ENCODE measurements at places on chromosomes 6 and 20.

DNA sequence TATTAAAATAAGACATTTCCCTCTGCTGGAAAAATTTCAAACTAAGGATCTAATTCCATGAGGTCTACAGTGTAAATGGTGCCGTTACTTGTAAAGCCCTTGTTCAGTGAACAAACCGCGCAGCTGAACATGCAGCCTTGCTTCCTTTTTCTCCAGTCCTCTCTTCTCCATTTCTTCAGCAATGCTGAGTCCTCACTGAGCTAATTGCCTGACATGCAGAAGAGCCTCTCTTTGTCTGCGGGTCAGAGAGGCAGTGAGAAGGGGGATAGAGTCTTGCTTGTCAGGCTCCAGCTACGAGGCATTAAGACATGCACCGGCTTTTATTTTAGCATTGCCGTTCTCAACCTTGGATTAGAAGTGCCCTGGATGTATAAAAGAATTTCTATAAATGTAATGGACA lies 25.7 kb downstream of the ZDHHC14 start:
- no peak for DNase-seq

DNA sequence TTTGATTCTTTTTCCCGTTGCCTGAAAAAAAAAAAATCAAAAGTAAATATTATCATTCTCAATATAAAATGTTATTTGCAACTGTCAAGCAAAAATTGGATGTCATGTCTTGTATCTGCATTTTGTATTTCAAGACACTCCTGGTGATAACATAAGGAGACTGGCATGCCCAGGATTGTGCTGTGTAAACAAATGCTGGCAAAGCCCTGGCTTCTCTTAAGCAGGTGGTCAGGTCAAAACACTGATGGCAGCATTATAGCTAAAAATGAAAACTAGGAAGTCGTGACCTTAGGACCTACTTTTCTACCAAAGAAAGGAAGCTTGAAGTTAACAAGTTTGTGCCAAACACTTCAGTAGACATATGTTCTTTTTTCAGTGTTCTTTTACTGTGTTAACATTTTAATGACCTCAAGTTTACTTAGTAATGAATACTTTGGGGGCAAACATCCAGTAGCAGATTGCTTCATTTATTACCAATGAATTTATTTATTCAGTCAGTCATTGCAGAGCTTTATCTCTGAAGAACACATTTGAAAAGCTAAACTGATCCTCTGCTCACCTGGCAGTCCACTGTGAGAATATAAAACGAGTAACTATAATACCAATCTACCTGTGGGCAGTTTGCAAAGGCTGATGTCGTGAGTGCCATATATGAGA lies 243.1 kb upstream of the FLRT3 start:
- no peak for DNase-seq

GRCh38 chr6:14029605-14030004 lies 88.0 kb upstream of the CD83 start:
- DNase-seq: no peak

- no peak for DNase-seq
Measured at GRCh38 chr6:156109713-156110112, 654.1 kb upstream of the NOX3 start.

DNA sequence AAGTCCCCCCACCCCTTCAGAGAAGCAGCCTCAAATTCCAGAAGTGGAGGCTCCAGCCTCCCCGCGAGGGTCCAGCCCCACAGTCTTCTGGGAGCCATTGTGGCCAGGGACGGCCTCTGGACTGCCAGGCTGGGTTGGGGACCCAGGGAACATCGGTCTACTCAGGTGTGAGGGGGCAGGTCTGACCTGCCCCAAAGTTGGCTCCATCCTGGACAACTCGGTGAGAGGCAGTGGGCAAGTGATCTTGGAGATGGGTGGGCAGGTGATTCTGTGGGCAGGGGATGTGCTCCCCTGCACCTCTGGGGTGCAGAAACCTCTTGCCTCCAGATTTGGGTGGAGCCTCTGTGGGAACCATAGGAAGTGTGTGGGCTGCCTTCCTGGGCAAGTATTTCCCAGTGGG lies 12.2 kb upstream of the SLC22A7 start:
- DNase-seq: no peak

DNA sequence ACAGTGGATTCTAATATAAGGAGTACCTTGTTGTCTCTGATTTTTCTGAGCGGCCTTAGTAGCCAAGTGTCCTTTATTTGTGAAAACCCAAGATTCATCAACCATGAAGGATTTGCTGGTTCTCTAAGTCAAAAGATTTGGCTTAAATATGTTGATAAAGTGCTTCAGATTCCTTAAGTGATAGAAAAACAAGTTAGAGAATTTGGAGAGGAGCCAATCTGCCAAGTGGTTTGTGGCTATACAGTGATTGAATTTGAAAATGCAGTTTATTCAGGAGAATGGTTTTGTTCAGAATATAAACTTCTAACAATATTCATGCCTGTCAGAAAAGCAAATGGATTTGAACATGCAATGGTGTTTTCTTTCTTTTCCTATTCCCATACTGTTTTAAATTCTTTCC lies 54.8 kb downstream of the CAP2 start:
- no peak for DNase-seq

DNA sequence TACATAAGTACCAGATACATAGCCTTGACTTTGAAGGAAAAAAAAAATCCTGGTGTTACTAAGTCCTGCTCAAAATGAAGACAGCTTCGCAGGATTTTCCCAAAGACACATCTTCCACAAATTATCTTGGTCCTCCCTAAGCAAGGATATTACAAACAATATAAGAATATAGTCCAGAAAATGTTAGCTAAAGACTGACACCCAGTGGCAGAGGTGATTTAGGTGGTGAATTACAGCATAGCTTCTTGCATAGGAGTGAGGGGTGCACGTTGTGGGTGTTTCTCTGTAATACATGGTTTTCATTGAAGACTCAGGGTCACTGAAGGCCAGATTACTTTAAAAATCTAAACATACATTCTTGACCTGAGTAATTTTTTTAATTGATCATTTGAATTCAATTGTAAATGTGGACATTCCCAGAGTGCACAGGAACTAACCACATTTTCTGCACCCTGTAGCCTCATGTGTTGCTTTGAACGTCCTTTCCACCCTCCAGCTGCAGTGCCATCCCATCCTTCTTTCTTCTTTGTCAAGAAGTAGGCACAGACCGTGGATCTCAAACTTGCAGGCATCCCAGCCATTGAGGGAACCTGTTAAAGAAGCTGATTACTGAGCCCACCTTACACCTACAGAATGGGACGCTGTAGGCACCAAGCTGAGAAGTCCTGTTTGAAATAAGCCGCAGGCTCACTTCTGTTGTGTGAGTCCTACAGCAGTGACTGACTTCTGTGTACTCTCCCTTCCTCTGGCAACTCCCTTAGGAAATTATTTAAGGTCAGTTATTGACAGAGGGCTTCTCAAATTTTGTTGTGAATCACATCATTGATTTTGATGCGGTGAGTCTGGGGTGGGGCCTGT lies 102.6 kb downstream of the PERP start:
- no peak for DNase-seq

DNA sequence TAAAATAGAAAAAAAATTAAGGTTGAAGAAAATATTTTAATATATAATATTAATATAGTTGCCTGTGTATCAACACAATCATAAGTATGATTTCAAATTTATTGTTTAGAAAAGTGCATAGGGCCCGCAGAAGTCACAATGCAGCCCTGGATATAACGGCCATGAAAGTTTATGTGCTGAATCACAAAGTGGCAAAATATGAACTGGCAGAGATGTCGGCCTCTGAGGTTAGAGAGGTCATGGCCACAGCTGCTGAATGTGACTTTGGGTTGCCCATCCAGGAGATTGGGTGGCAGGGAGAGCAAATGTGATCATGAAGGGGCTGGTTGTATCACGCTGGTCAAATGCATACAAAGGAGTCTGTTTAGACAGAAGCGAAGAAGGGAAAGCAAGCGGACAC lies 35.7 kb downstream of the COL11A2 start:
- no peak for DNase-seq

DNA sequence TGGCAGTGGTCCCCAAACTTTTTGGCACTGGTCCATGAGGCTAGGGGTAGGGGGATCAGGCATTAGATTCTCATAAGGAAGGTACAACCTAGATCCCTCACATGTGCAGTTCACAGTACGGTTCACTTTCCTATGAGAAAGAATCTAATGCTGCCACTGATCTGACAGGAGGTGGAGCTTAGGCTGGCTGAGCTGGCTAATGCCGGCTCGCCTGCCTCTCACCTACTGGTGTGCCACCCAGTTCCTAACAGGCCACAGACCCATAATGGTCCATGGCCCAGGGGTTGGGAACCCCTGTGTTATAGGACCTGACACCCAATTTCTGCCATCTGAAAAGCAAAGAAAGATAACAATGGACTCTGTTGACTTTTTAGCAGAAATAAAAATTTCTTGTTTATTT lies 199.6 kb downstream of the GMPR start:
- DNase-seq: no peak

DNA sequence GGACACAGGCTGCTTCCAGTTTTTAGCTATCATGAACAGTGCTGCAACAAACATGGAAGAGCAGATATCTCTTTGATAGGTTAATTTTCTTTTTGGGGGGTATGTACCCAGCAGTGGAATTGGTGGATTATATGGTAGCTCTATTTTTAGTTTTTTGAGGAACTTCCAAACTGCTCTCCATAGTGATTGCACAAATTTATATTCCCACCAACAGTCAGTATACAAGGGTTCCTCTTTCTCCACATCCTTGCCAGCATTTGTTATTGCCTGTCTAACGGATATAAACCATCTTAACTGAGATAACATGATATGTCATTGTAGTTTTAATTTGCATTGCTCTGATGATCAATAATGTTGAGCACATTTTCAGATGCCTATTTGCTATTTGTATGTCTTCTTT lies 237.6 kb downstream of the MMUT start:
- no peak for DNase-seq

DNA sequence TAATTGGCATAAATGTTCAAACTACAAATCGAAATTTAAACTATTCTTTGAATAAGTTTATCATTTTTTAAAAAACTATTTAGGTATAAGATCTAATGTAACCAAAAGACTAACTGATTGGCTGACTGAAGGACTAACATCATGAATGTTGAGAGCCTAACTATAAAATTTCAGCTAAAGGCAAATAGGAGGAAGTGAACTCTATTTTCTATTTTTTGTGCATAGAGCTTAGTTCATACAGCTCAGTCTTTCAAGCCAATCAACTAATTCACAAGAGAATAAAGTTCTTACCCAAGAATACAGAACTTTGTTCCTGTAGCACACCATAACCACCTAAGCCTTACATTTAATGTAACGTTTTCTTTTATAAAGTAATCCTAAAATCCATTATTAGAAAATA lies 46.3 kb upstream of the STXBP5 start:
- DNase-seq: no peak

- no peak for DNase-seq
Measured at GRCh38 chr6:22045261-22045912, 251.4 kb downstream of the PRL start.

GRCh38 chr6:5325173-5325572 lies 63.9 kb downstream of the FARS2 start:
- DNase-seq: no peak

- DNase-seq: no peak
Measured at GRCh38 chr6:79157961-79158644, 76.4 kb downstream of the HMGN3 start.

- no peak for DNase-seq
Measured at GRCh38 chr20:43066125-43066524, 123.6 kb downstream of the PTPRT start.

- DNase-seq: no peak
Measured at GRCh38 chr20:41089555-41089954, 47.8 kb upstream of the PLCG1 start.

DNA sequence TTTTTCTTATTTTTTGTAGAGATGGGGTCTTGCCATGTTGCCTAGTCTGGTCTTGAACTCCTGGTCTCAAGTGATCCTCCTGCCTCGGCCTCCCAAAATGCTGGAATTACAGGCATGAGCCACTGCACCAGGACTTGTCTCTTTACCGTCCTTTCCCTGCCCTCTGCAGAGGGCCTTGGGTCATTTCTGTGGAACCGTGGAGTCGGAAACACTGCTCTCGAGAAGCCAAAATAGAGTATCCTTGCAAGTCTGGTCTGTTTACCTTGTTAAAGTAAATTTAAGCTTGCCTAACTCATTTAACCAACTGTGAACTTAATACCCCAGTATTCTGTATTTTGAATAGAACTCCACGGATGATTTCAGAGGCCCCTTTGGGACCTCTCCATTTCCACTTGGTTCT lies 51.4 kb downstream of the KDM1B start:
- DNase-seq: no peak

DNA sequence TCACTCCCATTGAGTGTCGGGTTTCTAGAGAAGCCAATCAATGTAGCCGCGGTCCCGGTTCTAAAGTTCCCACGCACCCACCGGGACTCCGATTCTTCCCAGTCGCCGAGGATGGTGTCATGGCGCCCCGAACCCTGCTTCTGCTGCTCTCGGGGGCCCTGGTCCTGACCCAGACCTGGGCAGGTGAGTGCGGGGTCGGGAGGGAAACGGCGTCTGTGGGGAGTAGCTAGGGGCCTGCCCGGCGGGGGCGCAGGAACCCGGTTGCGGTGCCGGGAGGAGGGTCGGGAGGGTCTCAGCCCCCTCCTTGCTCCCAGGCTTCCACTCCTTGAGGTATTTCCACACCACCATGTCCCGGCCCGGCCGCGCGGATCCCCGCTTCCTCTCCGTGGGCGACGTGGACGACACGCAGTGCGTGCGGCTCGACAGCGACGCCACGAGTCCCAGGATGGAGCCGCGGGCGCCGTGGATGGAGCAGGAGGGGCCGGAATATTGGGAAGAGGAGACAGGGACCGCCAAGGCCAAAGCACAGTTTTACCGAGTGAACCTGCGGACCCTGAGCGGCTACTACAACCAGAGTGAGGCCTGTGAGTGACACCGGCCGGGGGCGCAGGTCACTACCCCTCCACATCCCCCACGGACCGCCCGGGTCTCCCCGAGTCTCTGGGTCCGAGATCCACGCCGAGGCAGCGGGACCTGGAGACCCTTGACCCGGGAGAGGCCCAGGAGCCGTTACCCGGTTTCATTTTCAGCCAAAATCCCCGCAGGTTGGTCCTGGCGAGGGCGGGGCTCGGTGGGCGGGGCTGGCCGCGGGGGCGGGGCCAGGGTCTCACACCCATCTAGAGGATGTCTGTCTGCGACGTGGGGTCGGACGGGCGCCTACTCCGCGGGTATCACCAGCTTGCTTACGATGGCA lies 35.2 kb upstream of the HLA-G start:
- DNase-seq: peak; percentile 63

DNA sequence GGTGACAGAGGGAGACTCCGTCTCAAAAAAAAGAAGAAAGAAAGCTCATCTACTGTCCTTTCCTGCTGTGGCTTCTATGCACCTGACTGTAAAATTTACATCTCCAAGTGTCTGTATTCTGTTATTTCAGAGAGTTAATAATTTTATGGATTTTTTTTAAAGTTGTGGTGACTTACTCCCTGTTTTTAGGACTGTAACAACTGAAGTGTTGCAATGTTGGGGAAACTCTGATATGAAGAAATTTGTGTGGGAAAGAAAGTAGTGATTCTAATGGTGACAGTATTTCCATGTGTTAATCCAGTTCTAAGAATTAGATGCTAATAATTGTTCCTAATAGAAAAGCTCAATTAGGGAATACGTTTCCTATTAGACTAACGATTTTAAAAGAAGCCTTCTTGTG lies 27.4 kb downstream of the STX11 start:
- no peak for DNase-seq

GRCh38 chr6:102742028-102742427 lies 1348.5 kb downstream of the GRIK2 start:
- no peak for DNase-seq

Measured in activated CD8-positive, alpha-beta memory T cell treated with anti-CD3 and anti-CD28 coated beads for 4 hours (primary cell).